ENCODE measurements at places on chromosomes 3 and 15.

DNA sequence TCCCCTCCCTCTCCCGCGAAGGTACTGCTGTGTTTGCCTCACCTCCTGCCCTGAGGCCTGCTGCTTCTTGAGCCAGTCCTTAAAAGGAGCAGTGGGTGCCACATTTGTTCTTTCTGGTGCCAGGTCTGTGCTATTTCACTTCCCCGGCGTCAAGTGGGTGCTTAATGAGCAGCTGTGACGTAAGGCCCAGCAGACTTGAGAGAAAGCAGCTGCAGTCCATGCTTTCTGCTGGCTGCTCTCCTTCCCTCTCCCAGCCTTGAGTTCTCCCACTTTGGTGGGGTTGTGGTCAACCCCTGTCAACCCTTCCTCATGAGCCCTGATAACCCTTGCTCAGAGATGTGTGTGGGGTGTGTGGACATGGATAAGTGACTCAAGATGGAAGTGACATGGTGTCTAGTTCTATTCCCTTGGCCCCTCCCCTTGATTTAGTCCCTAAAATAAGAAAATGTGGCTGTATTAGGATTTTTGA lies 6.9 kb downstream of the INAFM2 start:
- no peak for DNase-seq

GRCh38 chr3:148615382-148615781 lies 82.3 kb upstream of the AGTR1 start:
- DNase-seq = no peak

GRCh38 chr3:186612721-186613636 lies at the start of gene AHSG:
AHSG (plus strand) TSS chr3:186613060; CDS start chr3:186613142, 82 bp downstream.
- no peak for DNase-seq

GRCh38 chr3:105662306-105662705 lies 206.5 kb downstream of the CBLB start:
- DNase-seq = no peak

- DNase-seq = no peak
These were observed 39.2 kb upstream of the SEMA4B start for GRCh38 chr15:90161950-90162361.

DNA sequence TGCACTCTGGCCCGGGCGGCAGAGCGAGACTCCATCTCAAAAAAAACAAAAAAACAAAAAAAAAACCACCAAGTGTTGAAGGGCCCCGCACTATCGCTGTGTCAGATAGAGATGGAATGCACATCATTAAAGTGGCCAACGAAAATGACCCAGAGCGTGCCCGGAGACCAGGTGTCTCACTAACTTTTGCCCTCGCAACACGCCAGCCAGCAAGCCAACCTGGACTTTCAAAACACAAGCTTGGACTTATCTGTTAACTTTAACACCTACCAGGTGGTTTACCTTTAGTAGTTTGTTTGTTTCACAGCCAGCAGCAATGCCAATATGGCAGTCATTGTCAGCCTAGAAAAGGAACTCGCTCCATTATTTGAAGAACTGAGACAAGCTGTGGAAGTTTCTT lies 28.6 kb downstream of the FAM174B start:
- DNase-seq = no peak

- no peak for DNase-seq
These were observed 1407.1 kb downstream of the SI start for GRCh38 chr3:163671201-163671600.

- DNase-seq = no peak
These were observed 194.3 kb downstream of the CBLB start for GRCh38 chr3:105674437-105675065.

GRCh38 chr3:192057261-192057660 lies 596.3 kb downstream of the PYDC2 start:
- no peak for DNase-seq

Data from left hindlimb (tissue), 1 donor.